ENCODE measurements at places on chromosomes 6 and 20. TPM values are rescaled to one million over a fixed set of nuclear protein-coding genes. Genes with fewer than 3 reads are reported as not detected.

DNA sequence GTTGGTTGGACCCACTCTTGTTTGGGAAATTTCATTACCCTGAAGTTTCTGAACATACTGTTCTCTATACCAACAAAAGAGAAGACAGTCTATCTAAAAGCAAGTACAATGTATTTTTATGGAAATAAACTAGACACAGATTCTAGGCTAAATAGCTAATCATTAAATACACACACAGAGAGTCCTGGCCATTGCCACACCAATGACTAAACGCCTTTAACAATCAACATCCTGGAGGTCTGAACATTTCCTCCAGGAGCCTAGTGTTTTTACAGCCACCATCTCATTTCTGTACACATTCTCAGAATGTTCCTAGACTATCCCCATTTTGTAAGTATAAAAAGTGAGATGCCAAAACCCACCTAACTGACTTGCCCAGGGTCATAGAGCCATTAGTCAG lies 141.6 kb upstream of the RREB1 start:
- no peaks in the 10 kb centered on the region for H3K4me1 ChIP-seq
- no peaks in the 10 kb centered on the region for H3K36me3 ChIP-seq
- H3K27me3 ChIP-seq = no peaks in the 10 kb centered on the region
- DNase-seq = no peak
- H3K27ac ChIP-seq = no peak overlapping the region

DNA sequence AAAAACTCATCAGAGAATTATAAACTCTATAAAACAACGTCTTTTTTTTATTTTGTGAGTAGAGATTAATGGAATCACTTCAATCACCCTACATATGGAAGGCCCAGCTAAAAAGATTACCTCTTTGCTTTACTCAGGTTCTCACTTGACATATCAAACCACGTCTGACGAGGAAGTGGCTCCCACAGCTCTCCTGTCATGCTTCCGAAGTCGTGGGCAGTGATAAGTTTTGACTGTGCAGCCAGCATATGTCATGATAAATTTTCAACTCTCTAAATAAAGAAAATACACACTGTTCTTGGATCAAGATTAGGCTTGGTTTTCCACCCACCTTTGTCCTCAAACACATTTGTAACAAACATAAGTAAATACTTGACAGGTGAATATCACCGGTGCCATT lies 279.5 kb upstream of the RNF217 start:
- no peak for DNase-seq
- no peak overlapping the region for H3K27ac ChIP-seq
- peaks cover 6% of the 10 kb centered on the region for H3K4me1 ChIP-seq
- H3K36me3 ChIP-seq = peaks cover 12% of the 10 kb centered on the region

DNA sequence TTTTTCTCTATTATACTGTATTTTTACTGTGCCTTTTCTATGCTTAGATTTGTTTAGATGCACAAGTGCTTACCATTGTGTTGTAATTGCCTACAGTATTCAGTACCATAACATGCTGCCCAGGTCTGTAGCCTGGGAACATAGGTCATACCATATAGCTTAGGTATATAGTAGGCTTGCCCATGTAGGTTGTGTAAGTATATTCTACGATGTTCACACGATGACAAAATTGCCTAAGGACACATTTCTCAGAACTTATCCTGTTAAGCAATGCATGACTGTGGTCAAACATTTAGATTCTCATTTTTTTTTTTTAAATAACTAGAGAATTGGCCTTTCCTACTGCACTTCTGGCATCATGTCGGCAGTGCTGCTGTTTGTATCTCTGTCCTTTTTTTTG lies 253.7 kb upstream of the SUPT3H start:
- H3K36me3 ChIP-seq = no peaks in the 10 kb centered on the region
- no peak overlapping the region for H3K4me3 ChIP-seq
- no peak for DNase-seq
- H3K27ac ChIP-seq = no peak overlapping the region
- no peaks in the 10 kb centered on the region for H3K4me1 ChIP-seq
- no peaks in the 10 kb centered on the region for H3K27me3 ChIP-seq

DNA sequence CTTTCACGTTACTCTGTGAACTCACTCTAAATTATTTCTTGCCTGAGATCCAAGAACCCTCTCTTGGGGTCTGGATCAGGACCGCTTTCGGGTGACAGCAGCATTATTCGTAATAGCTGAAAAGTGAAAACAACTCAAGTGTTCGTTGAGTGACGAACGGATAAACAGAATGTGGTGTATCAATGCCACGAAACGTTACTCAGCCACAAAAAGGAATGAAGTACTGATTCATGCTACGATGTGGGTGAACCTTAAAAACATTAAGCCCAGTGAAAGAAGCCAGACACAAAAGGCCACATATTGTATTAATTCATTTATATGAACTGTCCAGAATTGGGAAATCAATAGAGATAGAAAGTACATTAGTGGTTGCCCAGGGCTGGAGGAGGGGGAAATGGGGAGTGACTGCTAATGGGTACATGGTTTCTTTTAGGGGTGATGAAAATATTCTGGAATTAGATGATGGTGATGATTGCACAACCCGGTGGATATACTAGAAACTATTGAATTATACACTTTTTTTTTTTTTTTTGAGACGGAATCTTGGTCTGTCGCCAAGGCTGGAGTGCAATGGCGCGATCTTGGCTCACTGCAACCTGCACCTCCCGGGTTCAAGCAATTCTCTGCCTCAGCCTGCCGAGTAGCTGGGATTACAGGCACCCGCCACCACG lies 8.4 kb downstream of the PTGIS start:
- no peak for DNase-seq
- H3K27ac ChIP-seq = no peak overlapping the region
- H3K4me3 ChIP-seq = no peak overlapping the region
- peaks cover 8% of the 10 kb centered on the region for H3K4me1 ChIP-seq

- peaks cover 19% of the 10 kb centered on the region for H3K4me1 ChIP-seq
- peaks cover 2% of the 10 kb centered on the region for H3K27me3 ChIP-seq
- no peak overlapping the region for H3K27ac ChIP-seq
- no peak overlapping the region for H3K4me3 ChIP-seq
These were observed 436.8 kb downstream of the HAO1 start for GRCh38 chr20:7503501-7503900.

DNA sequence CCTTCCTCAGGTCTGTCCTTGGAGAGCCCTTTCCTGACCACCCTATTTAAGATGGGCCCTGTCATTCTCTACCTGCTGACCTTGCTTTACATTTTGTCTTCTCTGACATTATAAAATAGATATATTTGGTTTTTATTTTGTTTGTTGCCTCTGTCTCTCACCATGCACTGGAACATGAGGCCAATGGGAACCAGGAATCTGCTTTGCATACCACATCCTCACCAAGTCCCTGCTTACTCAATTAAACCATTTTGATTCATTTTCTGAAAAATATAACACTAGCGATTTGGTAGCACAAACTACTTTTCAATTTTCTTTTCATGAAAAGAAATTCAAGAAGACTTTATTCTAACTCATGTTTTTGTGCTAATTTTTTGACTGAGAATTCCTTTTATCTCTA lies 32.8 kb upstream of the POPDC3 start:
- H3K4me3 ChIP-seq = no peak overlapping the region
- H3K36me3 ChIP-seq = no peaks in the 10 kb centered on the region
- DNase-seq = no peak
- H3K4me1 ChIP-seq = peaks cover 26% of the 10 kb centered on the region
- H3K27ac ChIP-seq = no peak overlapping the region

GRCh38 chr6:142489722-142490610 lies 188.2 kb downstream of the ADGRG6 start:
- no peaks in the 10 kb centered on the region for H3K27me3 ChIP-seq
- DNase-seq = no peak
- no peak overlapping the region for H3K4me3 ChIP-seq
- H3K4me1 ChIP-seq = no peaks in the 10 kb centered on the region

DNA sequence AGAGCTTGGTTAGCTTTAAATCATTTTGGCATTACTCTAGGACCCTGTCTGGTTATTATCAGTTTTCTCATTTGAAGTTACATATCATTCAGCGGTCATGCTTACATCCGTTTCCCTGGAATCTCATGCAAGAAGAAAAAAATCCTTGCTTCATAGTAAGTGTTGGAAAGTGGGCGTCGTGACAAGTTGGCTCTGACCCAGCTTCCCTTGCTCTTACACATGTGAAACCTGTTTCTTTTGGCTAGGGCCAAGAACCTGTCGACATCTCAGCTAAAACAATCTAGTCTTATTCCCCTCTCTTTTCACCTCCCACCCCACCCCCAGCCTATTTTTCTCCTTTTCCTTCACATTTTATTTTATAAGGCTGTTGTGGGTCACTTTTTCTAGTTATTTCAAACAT lies 45.5 kb downstream of the ANKS1A start:
- H3K36me3 ChIP-seq = no peaks in the 10 kb centered on the region
- no peaks in the 10 kb centered on the region for H3K27me3 ChIP-seq

DNA sequence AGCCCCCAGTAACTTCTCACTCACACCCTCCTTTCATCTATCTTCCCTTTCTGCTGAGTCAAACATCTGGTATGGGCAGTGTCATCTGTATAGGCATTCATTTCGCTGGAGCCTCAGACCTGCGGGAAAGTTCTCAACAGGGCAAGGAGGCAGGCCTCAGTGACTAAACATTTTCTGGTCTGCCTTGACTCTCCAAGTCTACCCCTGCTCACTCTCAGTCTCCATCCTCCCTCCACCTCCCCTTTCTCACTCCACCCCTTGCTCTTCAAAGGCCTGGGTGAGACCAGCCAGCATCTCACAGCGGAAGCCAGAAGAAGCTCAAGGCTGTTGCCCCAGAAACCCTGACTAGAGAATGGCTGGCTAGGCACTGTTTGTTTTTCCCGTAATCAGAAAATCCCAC lies 105.0 kb upstream of the BEND6 start:
- no peak for DNase-seq
- H3K27ac ChIP-seq = no peak overlapping the region
- peak overlapping the region; percentile 99 for H3K4me3 ChIP-seq
- H3K27me3 ChIP-seq = no peaks in the 10 kb centered on the region
- peaks cover 5% of the 10 kb centered on the region for H3K36me3 ChIP-seq

DNA sequence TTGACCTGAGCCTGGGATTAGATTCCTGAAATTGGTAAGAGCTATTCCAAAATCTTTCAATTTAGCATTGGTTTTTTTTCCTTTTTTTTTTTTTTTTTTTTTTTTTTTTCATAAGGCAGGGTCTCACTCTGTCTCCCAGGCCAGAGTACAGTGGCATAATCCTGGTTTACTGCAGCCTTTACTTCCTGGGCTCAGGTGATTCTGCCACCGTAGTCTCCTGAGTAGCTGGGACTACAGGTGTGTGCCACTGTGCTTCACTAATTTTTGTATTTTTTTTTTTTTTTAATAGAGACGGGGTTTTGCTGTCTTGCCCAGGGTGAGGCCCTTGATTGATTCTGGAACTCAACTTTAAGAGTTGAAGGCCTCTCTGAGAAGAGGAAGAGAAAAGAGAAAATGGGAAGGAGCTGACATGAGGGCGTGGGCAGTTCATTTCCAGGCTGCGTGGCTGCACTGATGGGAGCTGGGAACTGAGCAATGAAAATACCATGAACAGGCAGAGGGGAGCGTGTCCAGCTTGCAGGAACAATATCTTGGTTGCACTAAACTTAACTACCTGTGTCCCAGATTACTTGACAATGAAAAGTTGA lies 24.6 kb downstream of the KDM1B start:
- H3K27ac ChIP-seq = no peak overlapping the region
- peaks cover 28% of the 10 kb centered on the region for H3K36me3 ChIP-seq
- H3K4me3 ChIP-seq = no peak overlapping the region
- DNase-seq = no peak

DNA sequence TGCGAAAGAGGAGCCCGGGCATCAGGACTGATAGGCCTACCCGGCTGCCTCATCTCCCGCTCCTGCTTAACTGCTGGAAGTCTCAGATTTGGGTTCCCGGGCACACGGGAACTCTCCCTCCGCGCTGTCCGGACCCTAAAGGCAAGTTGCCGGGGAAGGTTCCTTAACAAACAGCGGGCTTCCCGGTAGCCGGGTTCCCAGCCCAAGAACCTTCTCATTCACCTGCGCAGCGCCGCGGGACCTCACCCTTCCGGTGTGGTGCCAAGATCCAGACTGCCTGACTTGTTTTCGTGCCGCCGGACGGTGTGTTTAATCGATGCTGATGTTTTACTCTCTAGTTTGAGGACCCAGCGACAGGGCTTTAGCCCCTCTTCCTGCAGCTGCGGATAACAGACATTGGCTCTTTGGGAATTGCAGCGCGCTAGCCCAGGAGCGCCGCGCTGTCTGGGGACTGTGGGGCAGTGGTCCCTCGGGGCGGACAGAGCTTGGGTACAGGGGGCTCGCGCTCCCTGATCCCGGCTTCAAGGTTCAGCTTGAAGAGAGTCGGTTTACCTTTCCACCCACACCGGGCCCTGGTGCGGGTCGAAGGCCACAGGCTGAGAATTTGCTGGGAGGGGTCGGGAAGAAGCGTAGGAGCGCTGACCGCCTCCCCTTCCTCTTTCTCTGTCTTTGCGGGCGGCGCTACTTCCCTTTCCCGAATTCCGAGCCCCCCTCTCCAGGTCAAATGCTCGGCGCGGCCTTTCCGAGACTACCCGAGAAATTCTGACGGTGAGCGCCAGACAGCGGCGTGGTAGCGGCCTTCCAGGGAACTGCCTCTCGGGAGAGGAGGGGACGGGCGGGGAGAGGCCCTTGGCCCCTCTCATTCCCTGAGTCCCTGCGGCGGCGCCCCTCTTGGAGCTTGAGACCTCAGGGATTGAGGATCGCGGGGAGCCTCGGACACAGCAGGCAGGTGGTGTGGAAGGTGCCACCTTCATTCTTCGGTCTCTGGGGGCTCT lies 17.2 kb downstream of the ABT1 start:
- H3K4me1 ChIP-seq = peaks cover 16% of the 10 kb centered on the region
- no peak for DNase-seq
- H3K27ac ChIP-seq = no peak overlapping the region
- H3K36me3 ChIP-seq = no peaks in the 10 kb centered on the region
- H3K27me3 ChIP-seq = peaks cover 75% of the 10 kb centered on the region
- H3K4me3 ChIP-seq = peak overlapping the region; percentile 86

DNA sequence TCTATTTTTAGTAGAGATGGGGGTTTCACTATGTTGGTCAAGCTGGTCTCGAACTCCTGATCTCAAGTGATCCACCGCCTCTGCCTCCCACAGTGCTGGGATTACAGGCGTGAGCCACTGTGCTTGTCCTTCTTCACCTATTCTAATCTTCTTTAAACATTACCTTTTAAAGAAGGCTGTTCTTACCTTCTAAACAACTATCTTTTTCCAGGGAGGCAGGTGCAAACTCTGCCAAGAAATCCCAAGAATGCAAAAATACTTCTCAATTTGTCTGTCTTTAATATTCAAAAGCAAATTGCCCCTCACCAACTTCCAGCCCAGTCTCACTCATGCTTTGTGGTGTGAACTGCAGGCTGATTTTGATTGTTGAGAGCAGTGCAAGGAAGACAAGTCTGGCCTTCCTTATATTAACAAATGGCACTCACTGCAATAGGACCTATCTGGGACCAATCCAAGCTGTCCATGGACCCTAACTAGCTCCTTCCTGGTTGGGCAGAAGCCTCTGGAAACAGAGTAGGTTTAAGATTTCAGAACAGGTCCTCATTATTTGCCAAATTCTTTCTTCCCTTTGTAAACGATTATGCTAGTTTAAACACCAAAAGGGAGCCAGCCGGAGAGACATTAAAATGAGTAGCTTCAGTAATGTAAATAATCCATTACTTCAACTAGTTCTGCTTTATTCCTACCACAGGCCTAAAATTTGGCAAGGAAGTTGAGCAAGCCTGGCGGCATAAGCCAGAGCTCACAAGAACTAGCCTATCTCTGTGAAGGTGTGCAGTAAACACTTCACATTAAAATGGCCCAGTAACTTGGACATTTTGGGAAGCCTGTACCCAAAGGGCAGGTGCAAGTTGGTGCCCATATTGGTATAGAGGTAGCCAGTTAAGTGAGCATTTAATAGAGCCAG lies 1.6 kb downstream of the SCAND1 start:
- peaks cover 21% of the 10 kb centered on the region for H3K4me1 ChIP-seq
- peak overlapping the region; percentile 100 for H3K4me3 ChIP-seq
- H3K27ac ChIP-seq = peak overlapping the region; percentile 97
- DNase-seq = no peak
- peaks cover 5% of the 10 kb centered on the region for H3K36me3 ChIP-seq

Gene TFAP2C
- 4.0 TPM for total RNA-seq

Gene TTLL9
- total RNA-seq = 2.9 TPM

Gene HLA-DPA1
- total RNA-seq = 1.8 TPM

Gene FLOT1
- 106 TPM for total RNA-seq

All from neural crest cell (in vitro differentiated cells).